ENCODE measurements at places on chromosomes 12 and 14. TPM values are rescaled to one million over a fixed set of nuclear protein-coding genes. Genes with fewer than 3 reads are reported as not detected.
A peak's percentile ranks its signal among the peaks of the same experiment; 100 is the strongest.

DNA sequence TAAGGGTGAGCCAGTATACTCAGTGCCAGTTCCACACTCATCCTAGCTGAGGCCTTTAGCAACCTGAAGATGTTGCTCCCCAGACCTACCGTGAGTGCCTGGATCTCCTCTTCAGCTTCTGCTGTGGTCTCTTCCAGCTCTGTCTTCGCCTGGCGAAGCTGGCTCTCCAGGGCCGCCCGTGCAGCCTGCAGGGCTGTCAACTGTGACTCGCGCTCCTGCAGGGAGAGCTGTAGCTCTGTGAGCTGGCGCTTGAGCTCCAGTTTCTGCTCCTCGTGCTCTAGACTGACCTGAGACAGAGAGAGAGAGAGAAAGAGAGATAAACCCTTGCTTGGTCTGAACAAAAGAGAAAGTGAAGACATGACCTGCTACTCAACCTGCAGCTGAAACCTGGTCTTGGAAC, 84.0 kb downstream of the PRKAB1 start:
- no peak for DNase-seq
- H3K36me3 ChIP-seq: no peaks in the 10 kb centered on the region
- H3K27me3 ChIP-seq: no peaks in the 10 kb centered on the region
- H3K4me3 ChIP-seq: no peak overlapping the region
- no peaks in the 10 kb centered on the region for H3K4me1 ChIP-seq
- H3K27ac ChIP-seq: no peak overlapping the region

DNA sequence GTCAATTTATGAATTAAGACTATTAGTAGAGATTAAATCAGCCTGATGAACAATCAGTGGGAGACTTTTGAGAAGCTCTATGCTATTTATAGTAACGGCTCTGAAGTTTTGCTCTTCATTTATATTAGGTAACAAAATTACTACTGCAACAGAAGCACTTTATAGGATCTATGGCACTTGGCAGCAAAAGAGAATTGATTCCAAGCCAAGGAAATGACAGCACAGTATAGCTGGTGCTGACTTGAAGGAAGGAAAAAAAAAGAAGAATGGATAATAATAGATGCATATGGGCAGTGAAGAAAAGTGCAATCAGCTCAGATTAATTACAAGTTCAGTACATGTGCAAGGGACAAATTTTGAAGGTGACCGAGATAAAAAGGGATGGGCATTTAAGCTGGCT, 228.2 kb upstream of the PPFIA2 start:
- H3K27ac ChIP-seq: no peak overlapping the region
- no peaks in the 10 kb centered on the region for H3K27me3 ChIP-seq
- no peaks in the 10 kb centered on the region for H3K36me3 ChIP-seq

- no peak overlapping the region for H3K27ac ChIP-seq
- DNase-seq: no peak
- no peak overlapping the region for H3K4me3 ChIP-seq
- no peaks in the 10 kb centered on the region for H3K36me3 ChIP-seq
These were observed 54.3 kb downstream of the MAP3K9 start for GRCh38 chr14:70754991-70755390.

- H3K27ac ChIP-seq: no peak overlapping the region
- DNase-seq: no peak
- no peaks in the 10 kb centered on the region for H3K4me1 ChIP-seq
- H3K27me3 ChIP-seq: no peaks in the 10 kb centered on the region
- H3K4me3 ChIP-seq: no peak overlapping the region
These were observed 24.7 kb downstream of the CLMN start for GRCh38 chr14:95294834-95295599.

- no peaks in the 10 kb centered on the region for H3K27me3 ChIP-seq
- H3K4me1 ChIP-seq: no peaks in the 10 kb centered on the region
- no peak for DNase-seq
- no peak overlapping the region for H3K27ac ChIP-seq
These were observed 62.7 kb upstream of the TSPAN11 start for GRCh38 chr12:30863839-30864238.

GRCh38 chr14:100731846-100732765, 5.4 kb downstream of the DLK1 start:
- H3K4me3 ChIP-seq: no peak overlapping the region
- H3K27me3 ChIP-seq: no peaks in the 10 kb centered on the region
- H3K27ac ChIP-seq: no peak overlapping the region

GRCh38 chr14:95652690-95653089, 33.5 kb upstream of the TCL1B start:
- H3K27me3 ChIP-seq: no peaks in the 10 kb centered on the region
- no peaks in the 10 kb centered on the region for H3K4me1 ChIP-seq
- H3K36me3 ChIP-seq: no peaks in the 10 kb centered on the region
- H3K27ac ChIP-seq: no peak overlapping the region
- no peak overlapping the region for H3K4me3 ChIP-seq

DNA sequence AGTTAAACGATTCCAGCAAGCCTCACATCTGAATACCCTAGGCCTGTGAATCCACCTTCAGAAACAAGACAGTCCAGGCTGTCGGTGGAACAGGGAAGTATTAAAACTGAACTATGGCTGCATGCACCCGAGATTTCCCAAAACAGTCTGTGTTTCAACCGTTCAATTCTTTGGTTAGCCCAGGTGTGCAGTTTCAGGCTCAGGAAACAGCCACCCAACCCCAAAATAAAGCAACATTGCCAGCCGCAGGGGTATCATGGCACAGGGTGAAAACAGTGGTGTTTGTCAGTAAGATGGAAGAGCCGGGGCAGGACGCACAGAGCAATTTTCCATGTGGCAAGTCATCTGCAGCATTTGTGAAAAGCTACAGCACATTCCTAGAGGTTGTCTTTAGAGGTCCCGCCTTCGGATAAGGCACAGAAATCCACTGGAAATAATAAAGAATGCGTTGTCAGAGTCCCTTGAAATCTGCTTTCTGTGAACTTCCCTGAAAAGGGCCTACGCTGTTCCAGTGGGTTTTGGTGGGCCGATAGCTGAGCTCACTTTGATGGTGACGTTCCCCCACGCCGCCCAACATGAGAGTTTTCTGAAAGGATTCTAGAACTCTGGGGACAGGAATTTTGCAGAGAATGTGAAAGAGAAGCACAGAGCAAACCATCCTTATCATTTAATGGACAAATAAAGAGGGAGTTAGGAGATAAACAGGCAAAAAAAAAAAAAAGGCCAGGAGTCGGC, 84.9 kb downstream of the BCL11B start:
- H3K4me3 ChIP-seq: peak overlapping the region; percentile 49
- no peak for DNase-seq
- H3K4me1 ChIP-seq: peaks cover 85% of the 10 kb centered on the region
- peaks cover 6% of the 10 kb centered on the region for H3K36me3 ChIP-seq
- H3K27me3 ChIP-seq: no peaks in the 10 kb centered on the region

DNA sequence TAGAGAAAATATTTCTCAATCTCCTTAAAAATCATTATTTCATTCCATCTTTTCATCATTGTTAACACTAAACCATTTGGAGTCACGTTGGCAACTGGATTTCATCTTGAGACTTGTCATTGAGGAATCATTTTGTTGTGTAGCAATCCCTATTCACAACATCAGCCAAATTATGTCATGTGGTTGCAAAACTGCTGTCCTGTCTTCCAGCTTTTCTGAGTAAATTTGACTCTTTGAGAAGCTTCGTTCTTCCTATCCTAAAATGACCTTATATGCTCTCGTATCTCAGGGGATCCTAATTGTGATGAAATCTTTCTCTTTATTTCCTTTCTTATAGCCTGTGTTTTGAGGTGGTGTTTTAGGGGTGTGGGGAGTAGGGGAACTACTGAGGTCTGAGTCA, 30.6 kb upstream of the KICS2 start:
- H3K4me1 ChIP-seq: no peaks in the 10 kb centered on the region
- H3K36me3 ChIP-seq: no peaks in the 10 kb centered on the region
- H3K4me3 ChIP-seq: no peak overlapping the region
- H3K27me3 ChIP-seq: no peaks in the 10 kb centered on the region
- H3K27ac ChIP-seq: no peak overlapping the region
- DNase-seq: no peak

DNA sequence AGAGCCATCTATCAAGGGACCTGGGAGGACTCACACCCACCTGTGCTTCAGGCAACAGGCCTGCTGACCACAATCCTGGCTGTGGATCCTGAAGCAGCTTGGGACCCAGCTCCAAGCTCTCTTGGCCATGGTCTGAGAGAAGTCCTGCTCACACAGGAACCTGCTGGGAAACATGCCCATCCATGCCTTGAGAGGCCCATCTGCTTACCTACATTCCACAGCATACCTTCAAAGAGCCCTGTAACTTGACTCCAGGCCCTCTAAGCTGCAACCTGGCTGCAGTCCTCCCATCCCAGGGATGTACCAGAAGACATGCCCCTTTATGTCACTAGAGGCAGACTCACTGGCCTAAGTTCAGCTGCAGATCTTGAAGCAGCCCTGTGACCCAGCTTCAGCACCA, 61.7 kb upstream of the AMIGO2 start:
- no peaks in the 10 kb centered on the region for H3K27me3 ChIP-seq
- no peak overlapping the region for H3K27ac ChIP-seq
- DNase-seq: no peak
- H3K4me3 ChIP-seq: no peak overlapping the region
- peaks cover 9% of the 10 kb centered on the region for H3K36me3 ChIP-seq

- no peaks in the 10 kb centered on the region for H3K27me3 ChIP-seq
- H3K27ac ChIP-seq: peak overlapping the region; percentile 91
- H3K36me3 ChIP-seq: no peaks in the 10 kb centered on the region
- H3K4me3 ChIP-seq: peak overlapping the region; percentile 54
- peaks cover 29% of the 10 kb centered on the region for H3K4me1 ChIP-seq
- DNase-seq: peak; percentile 35
These were observed 19.6 kb downstream of the NINJ2 start for GRCh38 chr12:643475-644302.

- H3K4me1 ChIP-seq: no peaks in the 10 kb centered on the region
- no peaks in the 10 kb centered on the region for H3K27me3 ChIP-seq
- no peak overlapping the region for H3K4me3 ChIP-seq
- no peak overlapping the region for H3K27ac ChIP-seq
- DNase-seq: no peak
These were observed 450.0 kb downstream of the FOXG1 start for GRCh38 chr14:29216268-29217232.

- DNase-seq: no peak
- no peak overlapping the region for H3K27ac ChIP-seq
- H3K27me3 ChIP-seq: no peaks in the 10 kb centered on the region
- no peak overlapping the region for H3K4me3 ChIP-seq
- H3K36me3 ChIP-seq: no peaks in the 10 kb centered on the region
These were observed 117.6 kb downstream of the SUDS3 start for GRCh38 chr12:118493962-118494361.

GRCh38 chr12:8612629-8613028, at the start of gene AICDA:
TSS of gene AICDA (minus strand) at chr12:8612859. CDS start at chr12:8612767, 92 bp downstream.
- H3K36me3 ChIP-seq: no peaks in the 10 kb centered on the region
- no peak within 1 kb of the TSS for H3K4me3 ChIP-seq
- H3K27ac ChIP-seq: no peak within 1 kb of the TSS
- no peaks in the 10 kb centered on the region for H3K27me3 ChIP-seq
- DNase-seq: no peak

- no peaks in the 10 kb centered on the region for H3K27me3 ChIP-seq
- peaks cover 35% of the 10 kb centered on the region for H3K36me3 ChIP-seq
- DNase-seq: no peak
- H3K27ac ChIP-seq: no peak overlapping the region
- H3K4me1 ChIP-seq: peaks cover 18% of the 10 kb centered on the region
These were observed 104.0 kb downstream of the NCOR2 start for GRCh38 chr12:124463341-124463921.

DNA sequence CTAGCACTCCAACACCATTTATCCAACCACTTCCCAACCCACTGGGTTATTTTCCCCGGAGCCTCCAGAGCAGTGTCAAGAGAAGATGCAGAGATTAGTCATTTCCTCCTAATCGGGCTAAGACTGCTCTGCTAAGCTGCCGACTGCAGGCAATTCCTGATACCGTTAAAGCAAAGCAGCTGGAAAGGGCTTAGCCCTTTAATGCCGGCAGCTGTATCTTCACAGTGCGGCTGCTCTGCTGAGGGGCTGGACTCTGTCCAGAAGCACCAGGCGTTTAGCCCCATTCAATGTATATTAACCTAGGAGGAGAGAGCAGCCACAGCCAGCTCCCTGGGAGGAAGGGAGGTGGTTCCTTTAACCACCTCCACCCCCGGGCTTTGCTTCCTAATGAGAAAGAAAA, 11.1 kb downstream of the AQP6 start:
- no peaks in the 10 kb centered on the region for H3K4me1 ChIP-seq
- no peaks in the 10 kb centered on the region for H3K27me3 ChIP-seq
- no peak overlapping the region for H3K4me3 ChIP-seq
- no peak for DNase-seq
- no peaks in the 10 kb centered on the region for H3K36me3 ChIP-seq

GRCh38 chr14:69288011-69288771, 28.2 kb downstream of the GALNT16 start:
- H3K27ac ChIP-seq: no peak overlapping the region
- H3K4me3 ChIP-seq: no peak overlapping the region
- no peaks in the 10 kb centered on the region for H3K27me3 ChIP-seq
- no peaks in the 10 kb centered on the region for H3K36me3 ChIP-seq
- no peak for DNase-seq
- H3K4me1 ChIP-seq: no peaks in the 10 kb centered on the region

GRCh38 chr12:95976416-95976832, 19.7 kb downstream of the HAL start:
- DNase-seq: no peak
- H3K27me3 ChIP-seq: no peaks in the 10 kb centered on the region
- no peaks in the 10 kb centered on the region for H3K36me3 ChIP-seq
- H3K4me3 ChIP-seq: no peak overlapping the region
- H3K27ac ChIP-seq: no peak overlapping the region
- H3K4me1 ChIP-seq: no peaks in the 10 kb centered on the region

- H3K36me3 ChIP-seq: no peaks in the 10 kb centered on the region
- DNase-seq: no peak
- H3K27me3 ChIP-seq: no peaks in the 10 kb centered on the region
- peaks cover 21% of the 10 kb centered on the region for H3K4me1 ChIP-seq
- no peak overlapping the region for H3K4me3 ChIP-seq
- H3K27ac ChIP-seq: no peak overlapping the region
These were observed 318.9 kb downstream of the SNAPC1 start for GRCh38 chr14:62081012-62081612.

GRCh38 chr12:55789171-55789570, 28.4 kb downstream of the SARNP start:
- no peaks in the 10 kb centered on the region for H3K4me1 ChIP-seq
- no peak overlapping the region for H3K4me3 ChIP-seq
- no peaks in the 10 kb centered on the region for H3K27me3 ChIP-seq

- no peaks in the 10 kb centered on the region for H3K27me3 ChIP-seq
- H3K4me3 ChIP-seq: no peak overlapping the region
- H3K36me3 ChIP-seq: no peaks in the 10 kb centered on the region
- H3K4me1 ChIP-seq: no peaks in the 10 kb centered on the region
These were observed 7.8 kb upstream of the KRT74 start for GRCh38 chr12:52581481-52581880.

GRCh38 chr12:62210422-62210821, 49.8 kb upstream of the USP15 start:
- H3K27ac ChIP-seq: no peak overlapping the region
- no peak overlapping the region for H3K4me3 ChIP-seq
- H3K36me3 ChIP-seq: no peaks in the 10 kb centered on the region
- peak; percentile 36 for DNase-seq
- H3K4me1 ChIP-seq: peaks cover 11% of the 10 kb centered on the region

- H3K4me1 ChIP-seq: no peaks in the 10 kb centered on the region
- H3K36me3 ChIP-seq: no peaks in the 10 kb centered on the region
- H3K4me3 ChIP-seq: no peak overlapping the region
- no peaks in the 10 kb centered on the region for H3K27me3 ChIP-seq
- DNase-seq: no peak
- no peak overlapping the region for H3K27ac ChIP-seq
These were observed 66.7 kb upstream of the PTCSC3 start for GRCh38 chr14:36243183-36243582.

Gene TAS2R19
- total RNA-seq: 3.6 TPM

Gene FSCB
- total RNA-seq: not detected

Gene FBXL14
- 28.1 TPM for total RNA-seq

Gene TAMALIN
- 33.7 TPM for total RNA-seq

Gene PLCZ1
- not detected for total RNA-seq

Gene TEX52
- not detected for total RNA-seq

Gene EXOC3L4
- not detected for total RNA-seq

Gene OR4Q2
- not detected for total RNA-seq

Gene GPR84
- not detected for total RNA-seq
